ENCODE measurements at places on chromosomes 5 and 9.

DNA sequence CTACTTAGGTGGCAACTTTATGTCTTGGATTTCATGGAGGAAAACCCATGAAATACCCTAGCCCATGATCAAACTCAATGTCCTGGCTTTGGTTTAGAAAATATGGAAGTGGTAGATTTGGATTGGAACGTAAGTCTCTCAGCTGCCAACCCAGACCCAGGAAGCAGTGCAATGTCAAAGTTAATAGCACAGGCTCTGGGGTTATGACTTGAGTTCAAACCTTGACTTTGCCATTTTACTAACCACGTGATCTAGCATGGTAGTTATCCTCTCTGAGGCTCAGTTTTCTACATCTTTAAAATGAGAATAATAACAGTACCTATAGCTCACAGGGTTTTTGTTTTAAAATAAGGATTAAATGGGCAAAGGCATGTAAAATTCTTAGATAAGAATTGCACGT lies 13.8 kb downstream of the FYB1 start:
- DNase-seq = no peak

DNA sequence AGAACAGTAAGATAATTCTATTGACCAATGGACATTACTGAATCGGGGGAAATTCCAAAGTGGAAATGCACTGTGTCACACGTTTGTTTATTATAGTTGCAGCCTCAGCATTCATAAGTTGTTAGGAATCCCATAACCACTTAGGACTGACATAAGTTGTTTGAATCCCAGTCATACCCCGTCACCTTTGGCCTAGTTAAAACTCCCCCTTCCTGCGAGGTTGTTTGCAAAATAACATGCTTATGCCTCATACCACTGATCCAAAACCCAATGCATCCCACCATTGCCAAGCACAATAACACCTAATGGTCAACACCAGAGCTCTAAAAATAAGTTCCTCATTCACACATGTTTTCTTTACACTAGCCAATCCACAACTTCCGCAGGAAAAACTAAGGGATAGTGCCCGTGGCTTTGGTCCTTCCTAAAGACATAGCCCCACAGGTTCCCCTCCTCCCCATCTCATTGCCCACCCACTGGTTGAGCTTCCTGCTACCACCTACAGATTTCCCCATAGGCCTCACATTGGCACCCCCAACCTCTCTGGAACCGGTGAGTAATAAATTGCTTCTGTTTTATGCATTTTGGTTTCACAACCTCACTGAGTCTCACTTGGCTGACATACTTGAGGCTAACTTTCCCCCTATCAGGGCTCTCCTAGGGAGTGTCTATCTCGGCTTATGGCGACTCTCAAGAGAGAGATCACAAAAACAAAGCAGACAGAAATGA lies 42.3 kb upstream of the MUSK start:
- DNase-seq = no peak

DNA sequence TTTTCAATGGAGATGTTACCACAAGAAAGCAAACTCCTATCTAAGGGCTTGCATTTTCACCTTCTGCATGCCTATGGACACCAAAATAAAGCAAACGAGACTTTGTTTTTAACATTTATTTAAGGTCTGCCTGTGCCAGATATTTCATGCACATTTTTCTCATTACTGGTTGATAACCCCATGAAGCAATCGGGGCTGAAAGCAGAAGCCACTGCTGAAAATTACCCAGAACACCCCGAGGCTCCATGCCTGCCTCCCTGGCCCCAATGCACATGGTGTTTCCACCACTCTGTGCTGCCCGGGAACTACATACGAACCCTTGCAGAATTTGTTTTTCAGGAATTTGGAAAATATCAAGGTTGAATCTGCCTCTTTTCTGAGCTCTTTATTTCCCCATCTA lies 240.1 kb downstream of the NR2F1-AS1 start:
- DNase-seq = no peak

GRCh38 chr5:161966564-161966963 lies 101.0 kb upstream of the GABRG2 start:
- no peak for DNase-seq

DNA sequence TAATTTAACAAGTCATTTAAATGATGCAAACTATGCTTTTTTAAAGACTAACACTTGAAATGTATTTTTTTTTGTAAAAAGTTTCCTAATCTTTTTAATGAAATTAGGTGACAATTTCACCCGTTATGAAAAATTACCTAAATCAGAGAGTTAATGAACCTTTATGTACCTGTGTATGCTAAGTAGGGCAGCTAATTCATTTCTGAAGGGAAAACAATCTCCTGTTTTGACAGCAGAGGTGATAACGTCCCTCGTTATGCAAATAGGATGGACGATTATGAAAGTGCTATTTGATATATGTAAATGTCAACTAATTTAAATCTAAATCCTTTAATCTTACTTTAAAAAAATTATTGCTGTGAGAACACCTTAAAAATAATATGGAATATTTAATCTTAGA lies 58.8 kb downstream of the MEF2C start:
- no peak for DNase-seq

GRCh38 chr5:157172403-157172802 lies 6.3 kb upstream of the GARIN3 start:
- no peak for DNase-seq

- no peak for DNase-seq
Measured at GRCh38 chr9:99076483-99077171, 28.3 kb upstream of the TGFBR1 start.

DNA sequence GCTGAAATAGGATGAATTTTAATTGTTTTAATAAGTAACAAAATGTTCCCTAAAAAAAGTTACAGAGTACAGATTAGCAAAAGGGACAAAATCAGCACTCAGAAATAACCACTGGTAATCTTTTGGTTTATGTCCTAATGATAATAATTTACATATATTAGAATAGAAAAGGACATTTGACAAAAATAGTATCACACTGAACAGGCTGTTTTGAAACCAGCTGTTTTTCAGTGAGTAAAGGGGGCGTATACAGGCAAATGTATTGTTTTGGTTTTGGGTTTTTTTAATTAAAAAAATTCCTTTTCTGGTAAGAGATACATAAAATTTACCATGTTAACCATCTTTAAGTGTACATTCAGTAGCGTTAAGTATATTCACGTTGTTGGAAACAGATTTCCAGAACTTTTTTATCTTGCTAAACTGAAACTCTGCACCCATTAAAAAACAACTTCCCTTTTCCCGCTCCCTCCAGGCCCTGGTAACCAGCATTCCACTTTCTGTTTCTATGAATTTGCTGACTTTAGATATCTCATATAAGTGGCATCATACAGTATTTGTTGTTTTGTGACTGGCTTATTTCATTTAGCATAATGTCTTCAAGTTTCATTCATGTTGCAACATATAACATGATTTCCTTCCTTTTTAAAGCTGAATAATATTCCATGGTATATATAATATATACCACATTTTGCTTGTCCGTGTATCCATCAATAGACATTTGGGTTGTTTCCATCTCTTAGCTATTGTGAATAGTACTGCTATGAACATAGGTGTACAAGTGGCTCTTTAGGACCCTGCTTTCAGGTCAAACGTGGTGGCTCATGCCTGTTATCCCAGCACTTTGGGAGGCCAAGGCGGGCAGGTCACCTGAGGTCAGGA lies 20.6 kb upstream of the LARP1 start:
- DNase-seq = no peak

GRCh38 chr5:4019009-4019769 lies 423.6 kb downstream of the IRX1 start:
- no peak for DNase-seq

- no peak for DNase-seq
Measured at GRCh38 chr5:106292654-106293053, 1378.1 kb downstream of the EFNA5 start.

GRCh38 chr5:1005249-1005851 lies 3.3 kb upstream of the NKD2 start:
- no peak for DNase-seq

GRCh38 chr5:76385540-76385939 lies 17.5 kb upstream of the IQGAP2 start:
- DNase-seq = no peak

DNA sequence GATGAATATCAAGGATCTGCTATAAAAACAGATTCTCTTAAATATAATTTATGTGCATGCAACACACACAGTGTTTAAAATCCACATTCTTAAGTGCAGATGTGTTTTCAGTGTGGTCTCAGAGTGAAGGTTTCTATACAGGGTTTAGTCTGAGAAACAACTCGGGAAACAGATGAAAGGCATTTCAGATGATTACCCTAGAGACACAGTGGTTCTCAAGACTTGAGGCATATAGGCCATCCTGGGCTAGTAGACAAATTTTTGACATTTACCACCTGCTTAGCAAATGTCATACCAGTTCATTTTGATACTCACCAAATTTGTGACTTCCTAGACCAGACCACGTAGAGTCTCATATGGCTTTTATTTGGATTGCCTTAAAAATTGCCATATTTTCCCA lies 216.5 kb downstream of the ARL15 start:
- no peak for DNase-seq

DNA sequence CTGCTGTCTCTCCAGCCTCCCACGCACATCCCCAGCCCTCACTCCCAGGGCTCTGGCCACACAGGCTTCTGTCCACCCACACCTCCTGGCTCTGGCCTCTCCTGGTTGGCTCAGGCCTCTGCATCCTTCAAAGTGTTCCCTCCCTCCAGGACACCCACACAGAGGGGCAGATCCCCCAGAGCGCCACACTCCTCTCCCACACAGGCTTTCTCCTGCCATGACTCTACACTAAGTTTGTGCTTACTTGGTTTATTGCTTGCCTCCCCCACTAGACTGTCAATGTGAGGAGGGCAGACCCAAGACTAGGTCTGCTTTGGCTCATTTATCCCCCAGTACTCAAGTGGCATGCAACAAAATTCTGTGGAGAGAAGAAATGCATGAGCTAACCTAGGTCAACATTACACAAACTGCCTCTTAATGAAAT lies 67.0 kb upstream of the SPOCK1 start:
- no peak for DNase-seq

DNA sequence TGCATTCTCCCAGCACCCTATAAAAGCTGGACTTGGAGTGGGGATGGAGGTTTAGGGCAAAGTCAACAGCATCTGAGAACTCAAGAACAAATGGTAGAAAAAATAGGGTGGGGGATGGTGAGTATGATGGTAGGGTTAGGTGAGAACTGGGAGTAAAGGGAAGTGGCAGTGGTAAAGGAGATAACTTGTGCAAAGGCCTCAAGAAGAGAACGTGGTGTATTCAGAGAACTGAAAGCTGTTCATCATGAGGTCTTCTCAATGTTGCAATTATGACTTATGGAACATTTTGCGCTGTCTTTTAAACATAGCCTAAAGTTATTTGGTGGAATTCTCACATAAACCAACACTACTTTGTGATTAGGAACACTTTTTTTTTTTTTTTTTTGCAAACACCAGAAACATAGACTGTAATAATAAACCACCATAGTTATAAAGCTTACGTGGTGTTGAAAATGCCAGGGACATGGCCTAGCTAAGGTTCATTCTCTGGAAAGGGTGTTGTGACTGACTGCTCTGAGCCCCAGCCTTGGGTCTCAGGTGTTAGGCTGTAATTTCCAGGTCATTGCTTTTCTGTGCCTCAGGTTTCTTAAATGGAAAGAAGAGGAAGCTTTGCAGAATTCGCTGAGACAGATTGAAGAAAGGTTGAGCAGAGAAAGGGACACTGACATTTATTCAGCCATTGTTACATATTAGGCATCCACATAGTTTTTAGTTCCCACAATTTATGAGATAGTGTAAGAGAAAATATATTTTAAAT lies 19.2 kb upstream of the TXNDC8 start:
- DNase-seq = no peak

GRCh38 chr5:178524093-178524882 lies 65.9 kb downstream of the COL23A1 start:
- DNase-seq = no peak

DNA sequence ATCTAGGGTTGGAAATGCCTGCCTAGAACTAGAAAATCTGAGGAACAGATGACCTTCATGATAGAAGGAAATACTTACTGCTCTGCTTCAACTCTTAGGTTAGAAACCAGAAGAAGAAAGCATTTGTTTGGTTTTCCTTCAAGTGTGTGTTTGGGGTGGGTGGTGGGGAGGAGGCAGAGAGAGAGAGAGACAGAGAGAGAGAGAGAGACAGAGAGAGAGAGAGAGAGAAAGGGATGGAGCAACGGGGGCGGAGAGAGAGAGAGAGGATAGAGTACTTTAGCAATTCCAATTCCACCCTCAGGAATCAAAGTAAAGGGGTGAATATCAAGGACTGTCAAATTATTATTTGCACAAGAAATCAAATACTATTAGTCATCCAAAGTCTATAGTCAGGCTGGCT lies 29.2 kb upstream of the GCNT4 start:
- DNase-seq = no peak

DNA sequence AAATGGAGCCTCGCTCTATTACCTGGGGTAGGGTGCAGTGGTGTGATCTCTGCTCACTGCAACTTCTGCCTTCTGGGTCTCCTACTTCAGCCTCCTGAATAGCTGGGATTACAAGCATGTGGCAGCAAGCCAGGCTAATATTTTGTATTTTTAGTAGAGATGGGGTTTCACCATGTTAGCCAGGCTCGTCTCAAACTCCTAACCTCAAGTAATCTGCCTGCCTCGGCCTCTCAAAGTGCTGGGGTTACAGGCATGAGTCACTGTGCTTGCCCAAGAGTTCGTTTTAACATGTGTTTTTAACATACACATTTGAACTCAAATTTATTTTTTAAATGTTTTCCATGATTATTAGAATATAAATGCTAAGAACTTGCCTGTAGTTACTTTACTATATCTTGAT lies 34.2 kb downstream of the MARCHF6 start:
- no peak for DNase-seq

DNA sequence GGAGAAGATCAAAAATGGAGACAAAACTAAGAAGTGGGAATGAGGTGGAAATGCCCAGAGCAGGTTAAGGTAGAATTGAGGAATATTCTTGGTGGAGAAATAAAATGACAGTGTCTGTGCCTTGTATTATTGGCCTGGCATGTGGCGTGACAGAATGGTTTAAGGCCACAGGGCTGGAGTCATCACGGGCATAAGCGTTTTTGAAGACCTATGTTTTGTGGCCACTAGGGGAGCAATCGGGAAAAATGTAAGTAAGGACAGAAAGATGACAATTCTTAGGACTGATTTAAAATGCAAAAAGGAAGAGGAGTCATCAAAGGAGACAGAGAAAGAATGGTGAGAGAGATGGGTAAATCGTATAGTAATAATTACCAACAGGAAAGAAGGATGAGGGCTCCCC lies 72.2 kb upstream of the EPB41L4A start:
- DNase-seq = peak; percentile 44
